ENCODE measurements at places on chromosomes 7 and 10.

- no peak for DNase-seq
Measured at GRCh38 chr10:62655337-62655994, 149.1 kb upstream of the ADO start.

- DNase-seq: no peak
Measured at GRCh38 chr10:96645191-96645721, 58.4 kb upstream of the TM9SF3 start.

- no peak for DNase-seq
Measured at GRCh38 chr7:48708635-48709034, 215.7 kb upstream of the CDC14C start.

DNA sequence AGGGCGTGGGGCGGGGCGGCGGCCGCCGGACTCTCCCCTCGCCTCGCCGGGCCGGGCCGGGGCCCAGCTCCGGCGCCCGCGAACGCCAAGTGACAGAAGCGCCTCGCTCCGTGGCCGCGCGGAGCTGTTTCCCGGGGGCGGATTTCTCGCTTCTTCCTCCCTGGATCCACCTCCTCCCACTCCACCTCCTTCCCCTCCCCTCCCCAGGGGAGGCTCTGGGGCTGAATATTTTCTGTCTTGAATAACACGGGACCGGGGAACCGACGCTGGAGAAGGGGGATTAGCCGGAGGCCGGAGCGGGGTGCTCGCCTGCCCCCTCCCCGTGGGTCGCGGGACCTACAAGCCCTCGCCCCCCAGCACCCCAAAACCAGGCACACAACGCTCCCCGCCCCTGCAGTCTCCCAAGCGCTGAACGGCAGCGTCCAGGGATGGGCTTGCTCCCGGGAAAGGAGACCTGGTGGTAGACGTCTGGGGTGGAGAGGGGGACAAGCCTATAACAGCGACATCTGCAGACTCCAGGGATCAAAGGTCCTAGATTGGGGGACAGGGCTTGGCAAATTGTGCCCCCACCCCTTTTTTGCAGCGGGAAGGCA, at the start of gene ARHGAP21:
Gene ARHGAP21, minus strand, starts transcription at position 100 of the 593 bp plus-strand sequence. CDS start 1,988 bp downstream, outside the sequence.
- DNase-seq: peak; percentile 55

- DNase-seq: no peak
Measured at GRCh38 chr10:35421553-35422178, 85.4 kb downstream of the CCNY start.

DNA sequence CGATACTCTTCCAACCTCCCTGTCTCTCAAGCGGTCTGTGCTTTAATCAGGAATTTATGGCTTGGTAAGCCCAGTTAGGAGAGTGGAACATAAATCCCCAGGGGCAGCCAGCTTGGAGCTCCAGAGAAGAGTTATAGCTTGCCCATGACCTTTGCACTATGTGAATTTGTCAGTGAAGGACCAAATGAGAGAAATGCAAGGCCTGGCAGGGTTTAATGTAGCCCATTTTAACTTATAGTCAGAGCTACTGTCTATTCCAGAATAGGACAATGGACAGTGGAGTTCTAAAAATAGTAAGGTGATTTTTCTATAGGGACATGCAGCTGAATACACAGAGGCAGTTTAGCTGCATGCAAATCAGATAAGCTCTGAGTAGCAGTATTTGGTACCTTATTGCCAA, 142.6 kb upstream of the CAV2 start:
- DNase-seq: no peak

- DNase-seq: no peak
Measured at GRCh38 chr7:158943234-158943633, 86.9 kb downstream of the DYNC2I1 start.
